Large intestine (tissue), 12 donors: ENCODE measurements at places on chromosomes 4 and X.
A peak's percentile ranks its signal among the peaks of the same experiment; 100 is the strongest.

DNA sequence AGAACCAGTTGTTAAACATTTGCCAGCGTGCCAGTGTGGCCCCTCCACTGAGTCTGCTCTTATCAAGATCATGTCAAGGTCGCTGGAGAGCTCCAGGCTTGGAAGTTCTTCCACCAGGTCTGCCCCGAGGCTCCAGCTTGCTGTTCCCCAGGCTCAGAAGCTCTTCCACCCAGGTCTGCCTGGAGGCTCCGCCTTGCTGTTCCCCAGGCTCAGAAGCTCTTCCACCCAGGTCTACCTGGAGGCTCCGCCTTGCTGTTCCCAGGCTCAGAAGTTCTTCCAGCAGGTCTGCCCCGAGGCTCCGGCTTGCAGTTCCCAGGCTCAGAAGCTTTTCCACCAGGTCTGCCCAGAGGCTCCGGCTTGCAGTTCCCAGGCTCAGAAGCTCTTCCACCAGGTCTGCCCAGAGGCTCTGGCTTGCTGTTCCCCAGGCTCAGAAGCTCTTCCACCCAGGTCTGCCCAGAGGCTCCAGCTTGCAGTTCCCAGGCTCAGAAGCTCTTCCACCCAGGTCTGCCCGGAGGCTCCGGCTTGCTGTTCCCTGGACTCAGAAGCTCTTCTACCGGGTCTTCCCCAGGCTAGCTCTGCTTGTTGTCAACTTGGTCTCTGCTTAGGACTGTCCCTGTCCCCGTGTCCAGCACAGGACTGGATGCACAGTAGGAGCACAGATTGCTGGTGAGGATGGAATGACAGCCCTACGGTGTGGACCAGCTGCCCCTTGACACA lies 54.4 kb downstream of the HMX1 start:
- no peak for DNase-seq

DNA sequence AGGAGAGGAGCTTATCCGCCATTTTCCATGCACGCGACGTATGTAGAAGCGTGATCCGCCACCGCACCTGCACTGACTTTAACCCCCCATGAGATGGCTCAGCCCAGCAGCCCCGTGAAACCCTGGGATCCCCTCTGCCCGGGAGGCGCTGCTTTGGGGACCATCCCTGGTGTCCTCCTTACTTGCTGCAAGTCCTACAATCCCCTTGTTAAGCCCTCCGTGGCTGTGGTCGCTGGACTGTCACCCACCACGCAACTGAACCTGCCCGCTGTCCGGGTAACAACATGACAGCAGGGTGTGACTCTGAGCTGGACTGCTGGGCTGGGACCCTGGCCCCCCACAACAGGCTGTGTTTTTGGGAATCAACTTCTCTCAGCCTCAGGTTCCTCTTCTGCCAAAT lies 44.7 kb upstream of the MAN2B2 start:
- DNase-seq: no peak

DNA sequence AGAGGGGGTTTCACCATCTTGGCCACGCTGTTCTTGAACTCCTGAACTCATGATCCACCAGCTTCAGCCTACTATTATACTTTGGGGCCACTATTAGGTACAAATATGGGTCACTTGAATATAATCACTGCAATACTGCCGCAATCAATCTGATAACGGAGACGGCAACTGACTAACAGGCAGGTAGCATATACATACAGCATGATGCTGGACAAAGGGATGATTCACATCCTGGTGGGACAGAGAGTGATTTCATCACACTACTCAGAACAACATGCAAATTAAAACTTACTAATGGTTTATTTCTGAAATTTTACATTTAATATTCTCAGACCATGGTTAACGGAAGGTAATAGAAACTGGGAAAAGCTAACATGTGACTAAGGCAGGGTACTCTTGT lies 10.9 kb downstream of the LRBA start:
- DNase-seq: no peak

GRCh38 chr4:120452001-120452400 lies 385.4 kb upstream of the MAD2L1 start:
- DNase-seq: no peak

DNA sequence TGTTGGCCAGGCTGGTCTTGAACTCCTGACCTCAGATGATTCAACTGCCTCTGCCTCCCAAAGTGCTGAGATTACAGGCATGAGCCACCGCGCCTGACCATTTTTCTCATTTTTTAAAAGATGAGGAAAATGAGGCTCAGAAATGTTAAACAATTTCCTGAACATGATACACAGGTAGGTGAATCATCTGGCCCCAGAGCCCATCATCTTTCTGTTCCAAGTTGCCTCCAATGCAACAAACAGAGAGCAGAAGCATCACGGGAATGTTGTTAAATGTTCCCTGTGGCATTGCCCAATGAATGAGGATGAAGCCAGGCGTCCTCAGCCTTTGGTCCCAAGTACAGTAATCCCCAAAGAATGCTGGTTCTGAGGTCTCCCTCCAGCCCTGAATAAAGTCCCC lies 31.3 kb upstream of the ANXA5 start:
- DNase-seq: no peak

DNA sequence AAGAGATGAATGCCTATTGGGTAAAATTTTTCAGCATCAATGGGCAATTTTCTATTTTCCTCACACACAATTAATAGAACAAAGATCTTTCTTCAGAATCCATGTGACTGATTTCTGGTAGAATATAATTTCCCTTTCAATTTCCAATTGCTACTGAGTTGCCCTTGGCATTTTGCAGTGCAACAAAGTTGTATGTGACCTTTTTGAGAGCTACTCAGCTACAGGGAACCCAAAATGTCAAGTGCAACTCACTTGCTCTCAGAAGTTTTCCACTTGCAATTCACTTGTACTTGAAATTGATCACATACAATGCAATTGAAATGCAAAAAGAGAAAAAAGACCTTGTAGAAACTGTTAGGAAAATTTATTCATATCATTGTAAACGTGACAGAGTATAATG lies 245.5 kb downstream of the BANK1 start:
- no peak for DNase-seq

DNA sequence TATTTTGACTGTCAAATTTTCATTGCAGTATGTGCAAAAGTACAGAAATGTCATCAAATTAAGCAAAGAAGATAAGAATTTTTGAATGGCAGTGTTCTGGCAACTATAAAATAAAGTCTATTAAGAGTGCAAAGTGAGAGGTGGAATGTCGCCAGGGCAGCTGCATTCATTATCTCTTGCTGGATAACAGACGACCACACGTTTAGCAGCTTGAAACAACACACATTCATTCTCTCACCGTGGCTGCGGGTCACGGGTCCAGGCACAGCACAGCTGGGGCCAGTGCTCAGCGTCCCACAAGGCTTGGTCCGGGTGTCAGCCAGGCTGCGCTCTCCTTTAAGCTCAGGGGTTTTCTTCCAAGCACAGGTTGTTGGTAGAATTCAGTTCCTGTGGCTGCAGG lies 113.9 kb downstream of the GPR143 start:
- no peak for DNase-seq

- no peak for DNase-seq
These were observed 111.7 kb downstream of the NFKB1 start for GRCh38 chr4:102612824-102613366.

GRCh38 chrX:69813677-69814076 lies 197.8 kb downstream of the EDA start:
- DNase-seq: no peak

- DNase-seq: no peak
These were observed 30.7 kb downstream of the SLC4A4 start for GRCh38 chr4:71369536-71369935.

DNA sequence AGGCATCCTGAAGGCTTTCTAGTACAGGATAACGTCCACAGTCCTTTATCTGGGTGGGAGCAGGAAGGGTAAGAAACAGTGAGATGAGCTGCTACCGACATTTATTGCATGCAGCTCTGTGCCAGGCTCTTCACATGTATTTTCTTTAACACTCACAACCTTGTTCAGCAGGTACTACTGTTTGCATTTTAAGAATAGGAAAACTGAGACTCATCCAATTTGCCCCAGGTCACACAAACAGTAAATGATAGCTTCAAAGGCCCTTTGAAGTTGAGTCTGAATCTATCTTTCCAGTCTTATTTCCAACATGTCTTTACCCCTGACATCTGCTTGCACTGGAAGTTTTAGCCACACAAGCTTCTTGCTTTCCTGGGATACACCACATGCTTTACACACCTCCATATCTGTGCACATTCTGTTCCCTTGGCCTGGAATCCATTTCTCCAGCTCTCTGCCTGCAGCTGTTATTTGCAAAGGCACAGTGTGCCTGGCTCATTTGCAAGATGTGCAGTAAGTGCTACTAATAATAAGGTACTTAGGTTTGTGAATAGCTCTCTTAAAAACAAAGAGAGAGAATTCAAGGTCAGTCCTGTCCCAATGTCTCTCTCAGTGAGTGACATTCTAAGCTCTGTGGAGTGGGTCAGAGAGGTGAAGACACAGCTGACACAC lies 61.2 kb downstream of the METTL14 start:
- no peak for DNase-seq

GRCh38 chr4:40831146-40831907 lies 81.6 kb downstream of the NSUN7 start:
- peak; percentile 19 for DNase-seq

DNA sequence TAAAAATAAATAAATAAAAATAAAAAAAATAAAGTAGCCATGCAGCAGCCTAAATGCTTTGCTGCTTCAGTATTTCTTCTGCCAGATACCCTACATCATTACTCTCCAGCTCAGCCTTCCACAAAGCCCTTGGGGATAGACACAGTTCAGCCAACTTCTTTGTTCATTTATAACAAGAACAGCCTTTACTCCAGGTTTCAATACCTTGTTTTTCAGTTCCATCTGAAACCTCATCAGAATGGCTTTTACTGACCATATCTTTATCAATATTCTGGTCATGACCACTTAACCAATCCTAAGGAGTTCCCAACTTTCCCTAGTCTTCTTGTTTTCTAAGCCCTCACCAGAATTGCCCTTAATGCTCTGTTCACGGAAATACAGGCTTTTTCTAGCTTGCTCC lies 128.3 kb upstream of the MED14 start:
- DNase-seq: no peak

- no peak for DNase-seq
These were observed 18.2 kb downstream of the MAGEA9 start for GRCh38 chrX:149799938-149800337.

GRCh38 chr4:157185363-157185762 lies 35.2 kb upstream of the GRIA2 start:
- no peak for DNase-seq

DNA sequence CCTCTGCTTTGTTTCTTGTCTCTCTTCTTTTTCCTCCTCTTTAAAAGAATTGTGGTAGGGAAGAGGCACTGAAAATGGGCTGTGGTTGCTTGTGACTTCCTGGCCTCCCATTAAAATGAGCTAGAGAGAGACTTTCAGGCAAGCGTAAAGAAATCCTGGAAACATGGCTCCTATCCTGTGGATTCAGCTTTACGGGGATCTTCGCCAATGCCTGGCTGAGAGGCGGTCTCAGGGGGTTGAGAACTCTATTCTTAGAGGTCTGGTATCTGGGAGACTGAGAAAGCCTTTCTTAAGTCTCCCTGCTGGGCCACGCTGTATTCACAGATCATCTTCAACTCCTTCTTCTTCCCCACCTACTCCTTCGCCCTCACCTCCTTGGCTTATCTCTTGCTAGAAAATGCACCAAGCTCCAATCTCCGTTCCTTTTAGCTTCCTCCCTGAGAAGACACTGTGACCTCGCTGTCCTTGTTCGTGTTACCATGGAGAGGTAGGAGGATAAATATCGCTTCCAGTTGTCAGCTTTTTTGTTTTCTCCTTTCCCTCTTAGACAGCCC lies 542 bp upstream of the KLF8 start:
- DNase-seq: no peak

DNA sequence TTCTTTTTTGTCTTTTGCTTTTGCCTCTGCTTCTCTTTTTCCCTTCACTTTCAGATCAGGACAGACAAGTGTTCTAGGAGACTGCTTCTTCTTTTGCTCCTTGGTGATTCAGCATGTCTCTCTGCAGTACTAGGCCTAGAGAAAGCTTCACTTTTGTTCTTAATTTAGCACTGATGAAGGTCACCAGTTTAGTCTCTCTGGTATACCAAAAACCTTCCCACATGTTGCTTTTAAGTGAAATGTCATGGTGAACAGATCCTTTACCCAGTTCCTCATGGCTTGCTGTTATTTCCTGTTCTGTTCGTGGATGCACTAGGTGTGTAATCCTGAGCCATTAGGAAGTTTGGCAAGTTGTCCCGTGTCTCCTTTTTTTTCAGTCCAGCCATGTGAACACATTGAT lies 53.3 kb downstream of the NBDY start:
- no peak for DNase-seq

DNA sequence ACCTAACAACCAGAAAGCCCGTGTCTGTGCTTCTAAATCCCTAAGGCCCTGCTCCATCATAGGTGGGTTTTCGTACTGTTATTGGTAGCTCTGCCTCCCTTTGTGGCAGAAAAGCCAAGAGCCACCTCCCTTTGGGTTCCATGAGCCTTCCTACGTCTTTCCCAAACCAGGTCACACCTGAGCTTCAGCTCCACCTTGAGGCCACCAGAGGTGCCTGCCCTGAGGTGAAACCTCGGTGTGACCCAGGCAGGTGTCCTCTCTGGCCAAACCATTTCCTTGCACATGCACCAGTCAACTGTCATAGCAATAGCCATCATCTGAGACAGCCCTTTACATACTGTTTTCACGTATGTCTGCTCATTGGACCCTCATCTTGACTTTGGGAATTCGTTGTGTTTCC lies 188.0 kb upstream of the RBPJ start:
- DNase-seq: no peak

- DNase-seq: no peak
These were observed 5.8 kb downstream of the AFAP1 start for GRCh38 chr4:7933651-7934510.

- DNase-seq: no peak
These were observed 597.2 kb upstream of the GNPDA2 start for GRCh38 chr4:45323453-45324058.

DNA sequence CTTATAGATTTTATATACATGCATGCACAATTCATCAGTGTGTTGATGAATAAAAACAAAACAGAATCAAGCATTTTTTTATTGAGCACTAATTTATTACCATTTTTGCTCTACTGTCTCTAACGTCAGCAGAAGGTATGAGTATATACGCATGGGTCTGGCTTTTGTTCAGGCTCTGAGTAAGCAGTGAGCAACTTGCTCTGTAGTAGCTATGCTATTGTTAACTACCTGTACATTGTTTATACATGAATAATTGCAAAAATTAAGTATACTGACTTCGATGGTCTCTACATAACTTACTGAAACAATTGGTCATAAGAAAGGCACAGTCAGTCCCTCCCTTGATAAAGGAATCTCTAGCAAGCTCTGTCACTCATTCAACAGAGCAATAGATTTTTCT lies 122.9 kb downstream of the RS1 start:
- no peak for DNase-seq
